ENCODE measurements at places on chromosomes 4 and X. TPM values are rescaled to one million over a fixed set of nuclear protein-coding genes. Genes with fewer than 3 reads are reported as not detected.

DNA sequence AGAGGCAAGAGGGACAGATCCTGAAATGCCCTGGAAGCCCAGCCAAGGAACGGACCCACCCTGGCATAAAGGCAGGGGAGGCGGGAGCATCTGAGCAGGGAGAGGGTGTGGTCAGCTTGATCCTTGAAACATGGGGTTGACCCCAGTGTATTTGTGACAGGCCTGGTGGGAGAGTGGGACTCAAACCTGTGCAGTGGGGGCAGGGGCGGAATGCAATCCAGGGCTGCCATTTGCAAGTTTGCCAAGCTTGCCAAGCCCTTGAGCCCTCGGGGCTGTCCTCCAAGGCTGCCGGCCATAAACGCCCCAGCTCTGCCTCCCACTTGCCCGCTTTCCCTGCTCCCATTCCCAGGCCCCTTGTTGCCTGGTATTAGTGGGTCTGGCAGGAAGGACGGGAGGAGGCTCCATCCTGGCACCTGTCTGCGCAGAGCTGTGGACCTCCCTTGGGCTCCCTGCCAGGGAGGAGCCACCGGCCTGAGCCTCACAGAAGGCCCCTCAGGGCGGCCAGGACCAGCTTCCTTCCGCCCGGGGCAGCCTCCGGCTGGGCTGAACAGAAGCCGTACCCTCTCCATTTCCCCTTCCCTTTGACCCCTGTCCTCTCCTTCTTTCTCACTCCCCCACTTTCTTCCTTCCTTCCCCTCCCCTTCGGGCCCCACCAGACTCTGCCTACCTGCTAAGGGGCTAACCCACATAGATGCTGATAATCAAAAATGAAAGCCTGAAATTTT, 661 bp downstream of the S100P start:
- no peak for DNase-seq

DNA sequence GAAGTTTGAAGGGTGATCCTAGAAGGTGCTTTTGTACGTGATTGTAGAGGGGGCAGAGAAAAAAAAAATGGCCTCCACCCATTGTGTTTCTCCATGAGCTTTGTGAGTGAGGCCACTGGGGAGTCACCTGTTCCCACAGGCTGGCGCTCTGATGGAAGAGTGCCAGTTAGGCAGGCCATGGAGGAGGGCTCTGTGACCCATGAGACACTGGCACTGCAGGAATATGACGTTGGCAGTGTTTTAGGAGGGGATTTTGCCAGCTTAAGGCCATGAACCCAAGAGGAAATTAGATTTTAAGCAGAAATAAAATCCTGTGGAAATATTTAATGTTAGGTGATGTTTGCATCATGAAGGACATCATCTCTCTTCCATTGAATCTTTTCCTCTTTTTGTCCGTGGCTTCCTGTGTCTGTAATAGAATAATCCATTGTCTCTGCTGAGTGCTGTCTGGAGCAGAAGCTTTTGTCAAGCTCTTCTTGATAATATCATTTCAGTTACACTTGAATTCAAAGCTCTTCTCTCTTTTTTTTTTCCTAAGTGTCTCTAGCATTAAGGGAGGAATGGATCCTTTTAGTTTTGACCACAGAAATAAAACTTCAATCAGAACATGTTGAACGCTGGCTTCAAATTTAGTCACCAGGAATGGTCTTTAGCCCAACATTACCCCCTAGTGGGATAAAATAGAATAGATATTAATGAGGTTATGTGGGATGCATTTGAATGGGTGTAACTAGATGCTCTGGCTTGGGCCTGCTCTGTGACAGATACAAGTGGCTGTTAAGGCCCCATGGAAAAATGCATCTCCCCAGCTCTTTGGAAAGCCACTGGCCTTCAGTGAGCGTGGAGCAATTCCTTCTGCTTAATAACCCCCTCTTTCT, 41.0 kb upstream of the UCP1 start:
- DNase-seq = peak; percentile 51

DNA sequence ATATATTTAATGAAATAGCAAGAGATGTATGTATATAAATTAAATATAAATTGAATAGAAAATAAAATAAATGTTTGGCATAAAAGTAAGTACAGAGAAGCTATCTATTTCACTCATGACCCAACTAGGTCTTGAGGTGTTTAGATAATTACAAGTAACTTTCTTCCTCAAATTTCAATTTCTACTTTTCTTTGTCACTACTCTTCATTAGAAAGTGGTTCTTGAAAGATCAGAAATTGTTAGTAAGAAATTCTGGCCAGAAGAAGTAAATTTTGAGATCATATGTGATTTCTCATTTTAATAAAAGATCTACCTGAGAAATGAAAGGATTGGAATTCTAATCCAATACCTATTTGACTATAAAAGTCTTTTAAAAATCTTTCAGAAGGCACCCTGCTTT, 126.9 kb downstream of the BTC start:
- DNase-seq = no peak

SRPX2 gene
- total RNA-seq = 0.11 TPM

DNA sequence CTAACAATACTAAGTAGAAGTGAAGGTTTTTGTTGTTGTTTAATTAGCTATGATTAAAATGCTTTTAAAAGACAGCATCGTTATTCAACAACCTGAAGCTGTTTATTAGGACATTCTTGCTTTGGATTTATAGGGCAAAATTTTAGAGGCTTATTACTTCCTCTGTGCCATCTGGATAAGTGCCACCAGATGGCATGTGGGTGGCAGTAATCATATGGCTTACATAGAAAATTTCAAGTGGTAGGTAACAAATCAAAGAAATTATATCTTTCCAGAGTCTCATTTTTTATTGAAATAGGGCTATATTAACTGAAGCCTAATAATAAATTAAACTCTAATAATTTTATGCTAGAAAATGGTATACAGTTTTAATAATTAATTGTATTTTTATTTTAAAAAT, 83.3 kb upstream of the HTR2C start:
- no peak for DNase-seq

- peak; percentile 36 for DNase-seq
These were observed 1.4 kb downstream of the FGF13 start for GRCh38 chrX:138709886-138710791.

- peak; percentile 7 for DNase-seq
These were observed 141.6 kb downstream of the SPATA18 start for GRCh38 chr4:52192721-52193135.

DNA sequence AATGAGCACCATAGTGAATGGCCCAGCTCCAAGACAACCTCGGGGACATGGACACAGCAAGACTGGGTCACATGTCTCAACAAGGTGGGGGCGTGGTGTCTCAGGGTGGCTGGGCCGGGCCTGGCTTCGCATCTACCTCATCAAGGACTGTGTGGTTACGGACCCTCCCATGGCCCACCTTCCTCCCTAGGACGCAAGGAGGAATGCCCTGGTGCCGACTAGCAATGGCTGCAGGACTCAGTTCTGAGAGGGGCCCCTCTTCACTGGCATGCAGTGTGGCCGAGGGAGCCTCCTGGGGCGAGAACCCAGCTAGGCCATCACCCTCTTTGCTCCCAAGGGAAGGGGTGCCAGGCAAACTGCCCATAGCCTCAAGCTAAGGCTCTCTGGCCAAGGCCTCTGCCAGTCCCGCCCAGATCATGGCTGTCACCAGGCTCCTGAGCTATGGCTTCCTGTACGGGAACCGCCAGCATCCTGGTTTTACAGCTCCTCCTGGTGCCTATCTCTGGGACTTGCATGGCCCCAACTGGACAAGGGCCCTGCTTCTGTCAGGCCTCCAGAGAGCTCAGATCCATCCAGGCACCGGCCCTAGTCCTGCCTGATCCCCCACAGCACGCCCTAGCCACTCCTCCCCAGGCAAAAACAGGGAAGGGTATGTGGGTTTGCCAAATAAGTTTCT, 218.0 kb upstream of the AGTR2 start:
- DNase-seq = peak; percentile 13

SOD3 gene
- 1.6 TPM for total RNA-seq

DNA sequence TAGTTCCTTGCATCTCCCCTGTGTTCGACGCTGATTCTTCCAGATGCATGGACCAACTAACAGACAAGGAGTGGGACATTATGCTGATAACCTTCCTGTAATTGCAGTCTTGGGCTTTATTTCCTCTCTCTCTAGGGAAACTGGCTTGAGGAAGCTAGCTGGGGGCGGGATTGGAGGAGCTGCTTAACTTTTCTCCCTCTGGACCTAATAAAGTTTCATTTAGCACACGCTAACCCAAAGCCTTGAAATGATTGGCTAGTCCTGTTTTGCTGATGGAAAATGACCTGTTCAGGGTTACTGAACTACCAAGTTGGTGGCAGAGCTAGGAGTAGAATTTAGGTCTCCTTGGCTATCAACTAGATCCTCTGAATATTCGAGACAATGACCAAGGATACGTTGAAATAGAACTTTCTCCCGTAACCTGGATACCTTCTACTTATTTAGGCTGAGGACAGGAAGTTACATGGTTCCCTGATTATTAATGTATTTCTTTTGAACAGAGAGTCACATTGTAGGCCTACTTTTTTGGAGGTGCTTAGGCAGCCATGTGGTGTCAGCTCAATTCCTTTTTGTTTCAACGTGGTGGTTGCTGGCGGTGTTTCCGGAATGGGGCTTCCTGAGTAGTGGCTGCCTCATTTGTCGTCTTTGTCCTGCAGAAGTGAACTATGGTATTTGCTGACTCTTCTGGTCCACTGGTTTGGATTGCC, 2.0 kb downstream of the PGK1 start:
- no peak for DNase-seq

CLDN34 gene
- not detected for total RNA-seq

DNA sequence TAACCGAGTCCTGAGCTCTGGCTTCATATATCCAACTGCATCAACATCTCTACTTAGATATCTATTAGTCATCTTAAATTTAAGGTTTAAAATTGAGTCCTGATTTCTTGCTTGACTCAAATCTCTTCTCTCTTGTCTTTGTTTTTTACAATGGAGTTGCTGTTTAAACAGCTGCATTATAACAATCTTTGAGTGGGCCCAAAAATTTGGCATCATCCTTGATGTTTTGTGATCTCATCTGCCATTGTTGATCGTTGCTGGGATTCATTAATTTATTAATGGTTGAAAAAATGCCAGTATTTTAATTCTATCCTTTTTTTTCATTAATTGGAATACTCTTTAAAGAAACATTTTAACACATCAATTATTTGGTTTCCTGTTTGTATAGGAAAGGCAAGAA, 82.2 kb downstream of the STIM2 start:
- no peak for DNase-seq

VCX2 gene
- not detected for total RNA-seq

- DNase-seq = no peak
These were observed 35.1 kb downstream of the CYTL1 start for GRCh38 chr4:4984186-4984585.

LRCH2 gene
- 24.9 TPM for total RNA-seq

SSX4 gene
- total RNA-seq = not detected

SLIT2 gene
- 1.2 TPM for total RNA-seq

GRCh38 chr4:13601048-13601447, 26.5 kb downstream of the BOD1L1 start:
- DNase-seq = no peak

DNA sequence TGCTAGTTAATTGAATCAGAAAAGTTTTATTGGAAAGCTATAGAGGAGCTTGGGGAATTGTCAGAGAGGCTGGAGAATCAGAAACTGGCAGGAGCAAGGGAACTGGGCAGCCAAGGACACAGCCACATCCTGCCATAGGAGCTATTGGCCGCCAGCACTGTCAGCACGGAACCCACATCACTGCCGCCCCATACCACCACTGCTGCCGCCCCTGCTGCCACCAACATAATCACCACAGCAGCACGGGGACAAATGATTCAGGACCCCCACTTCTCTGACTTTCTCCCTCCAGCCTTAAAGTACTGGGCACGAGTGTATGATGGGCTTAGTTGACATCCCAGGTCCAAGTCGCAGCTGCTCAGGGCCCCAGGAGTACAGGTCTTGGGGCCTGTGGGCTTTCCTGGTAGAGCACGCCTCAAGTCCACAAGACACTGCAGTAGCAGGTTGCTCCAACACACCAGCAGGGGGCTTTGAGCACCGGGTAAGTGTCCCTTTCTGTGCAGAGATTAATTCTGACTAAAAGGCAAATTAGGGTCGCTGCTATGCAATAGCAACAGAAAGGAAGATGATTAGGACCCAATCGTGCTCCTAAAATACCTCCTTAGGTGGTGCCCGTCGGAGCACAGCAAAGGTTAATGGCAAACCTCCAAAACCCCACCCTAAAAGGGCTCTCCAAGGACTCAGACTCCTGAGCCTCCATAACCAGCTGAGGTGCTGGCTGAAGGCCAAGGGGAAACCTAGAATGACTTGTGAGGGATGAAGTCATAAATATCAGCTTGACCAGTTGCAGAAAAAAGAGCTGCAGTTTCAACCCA, 6.9 kb downstream of the PJA1 start:
- peak; percentile 64 for DNase-seq
